ENCODE measurements at places on chromosomes 13 and 19. TPM values are rescaled to one million over a fixed set of nuclear protein-coding genes. Genes with fewer than 3 reads are reported as not detected.

- no peak for DNase-seq
Observed at GRCh38 chr13:93116809-93117208, 109.8 kb upstream of the GPC6 start.

DNA sequence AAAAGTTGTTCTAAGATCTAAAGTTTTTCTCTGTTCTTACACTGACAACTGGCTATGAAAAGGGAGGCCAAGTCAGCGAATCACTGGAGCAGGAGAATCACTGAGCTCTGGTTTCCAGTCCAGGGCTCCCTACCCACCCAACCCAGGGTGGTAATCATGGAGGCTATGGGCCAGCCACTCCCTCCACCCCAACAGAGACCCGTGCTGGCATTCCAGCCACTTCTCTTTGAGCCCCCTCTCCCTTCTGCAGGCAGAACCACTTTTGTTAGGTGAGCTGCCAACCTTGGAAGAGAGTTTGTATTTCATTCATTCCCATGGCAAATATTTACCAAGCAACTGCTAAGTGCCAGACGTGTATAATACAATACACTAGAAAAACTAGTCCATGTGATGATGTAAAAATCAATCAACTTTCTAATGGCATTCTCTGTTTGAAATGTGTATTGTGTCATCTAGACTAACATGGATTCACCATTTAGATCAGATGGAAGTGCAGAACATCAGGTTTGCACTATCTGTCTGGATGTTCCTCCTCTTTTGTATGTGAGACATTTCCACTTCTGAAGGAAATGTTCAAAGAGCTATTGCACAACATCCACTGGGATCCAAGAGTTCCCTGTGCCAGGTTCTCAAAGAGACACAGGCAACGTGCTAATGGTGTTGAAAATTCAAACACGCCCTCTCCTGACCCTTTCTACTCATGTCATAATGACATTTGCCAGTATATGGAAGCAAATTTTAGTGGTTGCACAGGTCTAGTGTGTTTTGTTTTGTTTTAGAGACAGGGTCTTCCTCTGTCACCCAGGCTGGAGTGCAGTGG lies 5.3 kb downstream of the MLNR start:
- DNase-seq, result no peak

DNA sequence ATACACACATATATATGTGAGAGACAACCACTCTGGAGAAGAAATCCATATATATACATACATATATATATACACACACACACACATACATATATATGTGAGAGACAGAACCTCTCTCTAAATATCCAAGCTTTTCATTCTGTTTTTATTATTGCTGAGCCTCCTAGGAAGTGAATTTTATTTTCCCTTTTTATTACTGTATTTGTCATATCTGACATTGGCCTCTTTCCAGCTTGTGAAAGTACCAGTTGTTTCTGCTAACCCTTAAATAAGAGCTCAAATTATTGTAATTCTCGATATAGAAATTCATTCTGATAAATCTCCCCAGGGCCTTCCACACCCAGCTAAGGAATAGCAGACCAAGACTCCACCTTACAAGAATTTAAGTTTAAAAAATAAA lies 81.0 kb downstream of the NUFIP1 start:
- no peak for DNase-seq

DNA sequence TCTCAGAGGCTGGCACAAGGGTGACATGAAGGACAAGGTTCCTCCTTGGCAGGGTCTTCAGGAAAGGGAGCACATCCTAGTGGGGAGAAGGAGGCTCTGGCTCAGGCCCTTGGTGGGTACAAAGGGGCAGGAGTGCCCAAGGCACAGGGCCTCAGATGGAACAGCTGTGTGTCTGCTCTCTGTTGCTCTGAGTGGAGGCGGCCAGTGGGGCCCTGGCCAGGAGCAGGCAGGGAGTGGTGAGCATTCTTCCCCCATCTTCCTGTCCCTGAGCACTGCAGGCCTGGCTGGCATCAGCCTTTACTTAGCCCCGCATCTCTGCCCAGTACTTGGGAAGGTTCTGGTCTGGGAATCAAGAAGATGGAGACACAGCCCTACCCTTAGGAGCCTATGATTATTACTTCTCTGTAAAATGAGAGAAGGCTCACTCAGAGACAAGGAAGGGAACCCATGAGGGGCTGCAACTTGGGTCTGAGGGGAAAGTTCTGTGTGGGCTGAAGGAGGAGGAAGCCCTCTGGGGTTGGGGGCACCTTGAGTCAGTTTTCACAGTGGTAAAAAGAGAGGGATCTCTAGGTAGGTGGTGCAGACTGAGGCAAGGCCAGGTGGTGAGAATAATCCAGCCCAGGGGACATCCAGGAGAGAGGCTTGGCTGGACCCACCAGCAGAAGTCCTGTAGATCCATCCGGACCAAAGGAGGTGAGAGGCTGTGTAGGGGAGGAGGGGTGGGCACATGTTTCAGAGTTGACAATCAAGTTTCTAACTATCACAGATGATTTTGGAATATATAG lies 173.5 kb downstream of the TSHZ3 start:
- DNase-seq, result no peak

DNA sequence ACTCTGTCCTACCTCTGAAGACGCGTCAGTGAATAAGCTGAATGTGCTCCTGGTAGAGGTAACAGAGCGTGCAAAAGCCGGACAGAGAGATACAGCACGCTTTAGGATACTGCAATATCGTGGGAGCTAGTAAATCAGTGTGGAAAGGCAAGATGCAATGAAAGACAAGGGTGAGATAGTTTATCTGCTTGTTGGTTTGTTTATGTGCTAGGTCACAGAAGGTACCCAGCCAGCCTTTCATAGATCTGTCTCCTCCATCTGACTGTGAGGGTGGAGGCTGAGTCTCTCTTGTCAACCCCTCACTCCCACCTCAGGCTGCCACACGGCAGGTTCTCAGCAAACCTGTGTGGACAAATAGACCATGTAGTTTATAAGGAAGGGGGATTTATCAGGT lies 904 bp upstream of the GIPC1 start:
- DNase-seq, result no peak

GRCh38 chr13:37529751-37530385 lies 68.7 kb downstream of the POSTN start:
- DNase-seq, result no peak

DNA sequence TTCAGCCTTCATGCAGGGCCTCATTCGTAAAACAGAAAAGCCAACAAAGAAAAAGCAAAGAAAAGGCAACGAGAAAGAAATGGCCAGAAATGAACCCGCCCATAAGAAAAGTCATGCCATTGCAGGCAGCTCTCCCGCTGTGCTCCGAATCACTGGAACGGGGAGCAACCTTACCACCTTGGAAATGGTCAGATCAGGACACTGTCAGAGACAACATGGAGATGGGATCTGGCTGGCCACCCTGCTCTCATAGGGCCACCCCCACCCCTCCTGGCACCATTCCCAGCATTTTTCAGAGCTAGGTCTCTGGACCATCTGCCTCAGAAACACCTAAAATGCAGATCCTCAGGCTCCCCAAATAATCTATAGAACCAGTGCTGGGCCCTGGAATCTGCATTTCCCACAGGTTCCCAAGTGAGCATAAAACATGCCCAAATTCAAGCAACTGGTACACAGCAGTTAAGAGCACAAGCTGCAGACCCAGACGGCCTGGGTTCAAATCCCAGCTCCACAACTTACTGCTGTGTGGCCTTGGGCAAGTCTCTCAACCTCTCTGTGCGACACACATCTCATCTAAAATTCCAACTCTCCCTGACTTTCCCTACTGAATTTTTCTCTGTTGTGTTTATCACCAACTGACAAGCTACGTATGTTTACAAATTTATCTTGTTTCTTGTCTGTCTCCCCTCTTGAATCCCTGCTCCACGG lies 151.6 kb downstream of the IER2 start:
- no peak for DNase-seq

DNA sequence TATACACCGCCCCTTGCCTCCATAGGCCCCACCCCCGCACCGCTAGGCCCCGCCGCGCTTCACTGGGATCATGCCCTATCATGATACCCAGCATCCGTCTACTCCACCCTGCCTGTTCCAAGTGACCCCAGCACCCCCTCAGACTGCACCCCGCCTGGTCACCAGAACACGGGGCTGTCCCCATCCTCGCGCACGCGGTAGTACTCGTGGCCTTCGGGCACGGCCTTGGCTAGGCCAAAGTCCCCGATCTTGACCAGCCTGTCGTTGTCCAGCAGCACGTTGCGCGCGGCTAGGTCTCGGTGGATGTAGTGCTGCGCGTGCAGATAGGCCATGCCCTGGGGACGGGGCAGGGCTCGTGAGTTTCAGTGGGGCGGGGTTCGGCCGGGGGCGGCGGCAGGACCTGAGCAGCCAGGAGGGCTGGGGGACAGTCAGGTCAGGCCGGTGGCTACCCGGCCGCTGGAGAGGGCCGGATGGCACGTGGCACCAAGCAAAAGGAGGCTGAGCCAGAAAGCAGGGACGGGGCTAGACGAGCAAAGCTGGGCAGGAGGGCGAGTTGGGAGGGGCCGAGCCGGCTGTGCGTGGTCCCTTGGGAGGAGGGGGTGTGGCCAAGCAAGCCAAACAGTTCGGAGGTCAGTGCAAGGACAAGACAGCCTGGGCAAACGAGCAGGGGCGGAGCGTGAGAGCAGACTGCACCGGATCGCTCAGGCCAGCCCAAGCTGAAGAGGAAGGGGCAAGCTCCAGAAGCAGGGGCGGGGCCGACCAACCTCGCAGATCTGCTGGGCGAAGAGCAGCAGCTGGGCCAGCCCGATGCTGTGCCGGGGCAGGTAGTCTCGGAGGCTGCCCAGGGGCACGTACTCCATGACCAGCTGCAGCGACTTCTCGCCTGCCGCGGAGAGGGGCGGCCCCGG lies 13.6 kb upstream of the ICAM3 start:
- no peak for DNase-seq

GRCh38 chr13:26710166-26710565 lies 50.4 kb downstream of the GPR12 start:
- DNase-seq, result no peak

DNA sequence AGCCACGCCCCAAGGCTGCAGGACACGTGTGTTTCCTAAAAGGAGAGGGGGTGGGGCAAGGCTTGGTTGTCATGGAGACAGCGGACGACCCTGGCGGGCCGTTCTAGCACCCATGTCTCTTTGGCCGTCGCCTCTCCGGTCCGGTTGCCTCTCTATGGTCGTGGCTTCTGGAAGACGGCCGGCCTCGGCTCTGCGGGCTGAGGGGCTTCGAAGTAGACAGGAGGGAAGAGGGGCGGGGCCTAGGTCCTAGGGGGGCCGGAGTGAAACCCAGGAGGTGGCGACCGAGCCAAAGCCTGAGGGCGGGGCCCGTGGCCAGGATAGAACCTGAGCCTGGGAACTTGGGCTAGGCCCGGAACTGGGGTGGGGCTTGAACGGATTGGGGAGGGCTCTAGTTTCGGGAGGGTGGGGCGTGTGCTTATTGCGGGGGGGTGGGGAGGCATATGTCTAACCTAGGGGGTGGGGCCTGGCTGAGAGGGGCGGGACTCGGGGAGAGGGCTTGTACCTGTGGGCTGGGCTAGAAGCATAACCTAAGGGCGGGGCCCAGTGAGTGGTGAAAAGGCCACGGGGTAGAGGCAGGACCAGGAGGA lies 750 bp upstream of the SLC27A1 start:
- DNase-seq, result peak; percentile 84

DNA sequence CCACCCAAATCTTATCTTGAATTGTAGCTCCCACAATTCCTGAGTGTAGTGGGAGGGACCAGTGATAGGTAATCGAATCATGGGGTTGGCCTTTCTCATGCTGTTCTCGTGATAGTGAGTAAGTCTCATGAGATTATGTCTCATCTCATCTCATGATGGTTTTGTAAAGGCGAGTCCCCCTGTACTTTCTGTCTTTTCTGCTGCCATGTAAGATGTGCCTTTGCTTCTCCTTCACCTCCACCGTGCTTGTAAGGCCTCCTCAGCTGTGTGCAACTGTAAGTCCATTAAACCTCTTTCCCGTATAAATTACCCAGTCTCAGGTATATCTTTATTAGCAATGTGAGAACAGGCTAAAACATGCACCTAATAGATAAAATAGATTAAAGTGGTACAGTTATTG lies 756.4 kb upstream of the SLITRK5 start:
- no peak for DNase-seq

DNA sequence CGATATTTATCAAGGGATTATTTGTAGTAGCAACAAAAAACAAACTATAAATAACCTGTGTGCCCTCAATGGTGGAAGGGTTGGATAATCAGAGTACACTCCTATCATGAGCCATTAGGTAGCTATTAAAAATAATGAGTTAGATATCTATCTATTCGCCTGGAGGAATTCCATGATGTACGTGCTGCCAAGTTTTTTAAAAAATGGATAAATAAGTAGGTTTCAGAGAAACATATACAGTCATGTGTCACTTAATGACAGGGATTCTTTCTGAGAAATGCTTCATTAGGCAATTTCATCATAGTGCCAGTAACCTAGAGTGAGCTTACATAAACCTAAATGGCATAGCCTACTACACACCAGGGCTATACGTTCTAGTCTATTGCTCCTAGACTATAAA lies 6.2 kb upstream of the OR1I1 start:
- no peak for DNase-seq

DNA sequence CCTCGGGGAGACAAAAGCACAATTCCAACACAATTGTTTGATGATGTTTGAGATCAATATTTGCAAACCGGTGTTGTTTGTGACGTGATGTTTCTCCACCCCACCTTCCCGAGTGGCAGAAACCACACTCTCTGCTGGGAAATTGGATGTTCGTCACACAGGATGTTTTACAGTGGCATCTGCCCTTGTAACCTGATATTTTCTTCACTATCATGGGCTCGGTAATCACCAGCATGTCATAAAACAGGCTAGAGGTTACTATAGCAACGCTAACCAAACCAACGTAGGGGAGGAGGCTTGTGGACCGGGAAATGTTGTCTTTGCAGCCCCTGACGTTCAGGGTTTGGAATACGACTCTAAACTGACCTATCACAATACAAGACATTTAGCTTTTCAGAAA lies 454.5 kb downstream of the IRS2 start:
- DNase-seq, result no peak

- no peak for DNase-seq
Observed at GRCh38 chr19:54548806-54549205, 24.8 kb upstream of the LILRA2 start.

TMEM238 gene
- total RNA-seq, result 0.22 TPM

DDX49 gene
- total RNA-seq, result 38.6 TPM

EDNRB gene
- 211 TPM for total RNA-seq

KIR2DL3 gene
- not detected for total RNA-seq

FPR1 gene
- not detected for total RNA-seq

RASL11A gene
- 1.7 TPM for total RNA-seq

EPSTI1 gene
- total RNA-seq, result 1.3 TPM

NMRK2 gene
- total RNA-seq, result not detected

All from lung microvascular endothelial cell (primary cell).